ENCODE measurements at places on chromosomes 3 and 15.

GRCh38 chr15:78880242-78880533 is 7.5 kb downstream of the MORF4L1 start:
- DNase-seq, result no peak

DNA sequence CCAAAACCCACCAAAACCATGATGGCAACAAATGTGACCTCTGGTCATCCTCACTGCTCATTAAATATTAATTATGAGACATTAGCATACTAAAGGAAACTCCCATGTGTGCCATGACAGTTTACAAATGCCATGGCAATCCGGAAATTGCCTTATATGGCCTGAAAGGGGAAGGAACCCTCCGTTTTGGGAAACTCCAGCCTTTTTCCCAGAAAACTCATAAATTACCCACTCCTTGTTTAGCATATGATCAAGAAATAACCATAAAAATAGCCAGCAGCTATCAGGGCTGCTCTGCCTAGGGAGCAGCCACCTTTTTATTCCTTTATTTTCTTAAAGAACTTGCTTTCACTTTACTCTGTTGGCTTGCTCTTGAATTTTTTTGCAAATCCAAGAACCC is 992.7 kb downstream of the NTRK3 start:
- no peak for DNase-seq

- no peak for DNase-seq
Measured at GRCh38 chr3:139110072-139110830, 65.6 kb upstream of the PRR23C start.

GRCh38 chr3:18237251-18238005 is 187.7 kb downstream of the SATB1 start:
- DNase-seq, result peak; percentile 13

DNA sequence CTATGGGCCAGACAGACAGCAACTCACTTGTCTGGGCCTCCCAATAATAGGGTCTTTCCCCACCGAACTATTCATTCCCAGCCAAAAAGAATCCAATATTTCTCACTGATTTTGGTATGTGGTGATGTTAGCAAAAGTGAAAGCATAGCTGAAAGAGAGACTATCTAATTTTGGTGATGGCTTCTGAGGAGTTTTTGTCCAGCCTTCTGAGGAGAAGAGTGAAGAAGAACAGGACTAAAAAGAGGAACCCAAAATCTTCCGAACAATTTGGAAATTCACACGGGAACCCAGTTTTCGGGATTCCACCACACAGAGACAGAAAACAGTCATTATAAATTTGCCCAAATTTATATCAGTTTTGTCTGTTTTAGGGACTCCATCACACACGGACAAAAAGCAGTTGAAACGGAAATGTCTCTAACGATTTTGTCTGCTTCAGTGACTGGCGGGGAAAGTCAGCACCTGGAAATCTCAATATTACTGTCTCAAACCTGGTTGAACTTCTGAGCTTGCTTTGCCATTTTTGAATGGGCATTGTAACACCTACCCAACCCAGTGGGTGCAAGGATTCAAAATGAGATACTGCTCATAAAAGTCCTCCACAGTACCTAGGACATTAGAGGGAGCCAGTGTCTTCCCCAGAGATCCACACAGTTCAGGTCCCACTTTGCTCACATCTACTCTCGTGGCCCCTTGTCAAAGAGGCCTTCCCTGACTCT is 9.1 kb downstream of the CD80 start:
- no peak for DNase-seq

- DNase-seq, result peak; percentile 15
Measured at GRCh38 chr3:175495331-175495730, 636.2 kb downstream of the NAALADL2 start.

DNA sequence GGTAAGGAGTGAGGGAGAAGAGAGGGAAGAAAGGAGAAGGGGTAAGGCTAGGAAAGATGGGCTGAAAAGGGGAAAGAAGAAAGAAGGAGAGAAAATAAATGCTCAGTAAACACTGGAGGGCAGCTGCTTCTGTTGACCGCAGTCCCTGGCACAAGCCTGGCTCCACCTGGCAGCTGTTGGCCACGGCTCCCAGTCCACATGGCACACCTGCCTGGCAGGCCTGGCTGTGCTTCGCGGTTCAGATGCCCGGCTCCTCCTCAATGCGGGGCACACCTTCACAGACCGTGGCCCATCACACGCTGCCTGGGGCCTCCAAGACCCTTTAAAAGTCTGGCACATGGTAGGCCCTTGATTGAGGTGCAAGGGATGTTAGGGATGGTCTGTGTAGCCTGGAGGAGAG is 516.8 kb upstream of the PROK2 start:
- DNase-seq, result no peak

DNA sequence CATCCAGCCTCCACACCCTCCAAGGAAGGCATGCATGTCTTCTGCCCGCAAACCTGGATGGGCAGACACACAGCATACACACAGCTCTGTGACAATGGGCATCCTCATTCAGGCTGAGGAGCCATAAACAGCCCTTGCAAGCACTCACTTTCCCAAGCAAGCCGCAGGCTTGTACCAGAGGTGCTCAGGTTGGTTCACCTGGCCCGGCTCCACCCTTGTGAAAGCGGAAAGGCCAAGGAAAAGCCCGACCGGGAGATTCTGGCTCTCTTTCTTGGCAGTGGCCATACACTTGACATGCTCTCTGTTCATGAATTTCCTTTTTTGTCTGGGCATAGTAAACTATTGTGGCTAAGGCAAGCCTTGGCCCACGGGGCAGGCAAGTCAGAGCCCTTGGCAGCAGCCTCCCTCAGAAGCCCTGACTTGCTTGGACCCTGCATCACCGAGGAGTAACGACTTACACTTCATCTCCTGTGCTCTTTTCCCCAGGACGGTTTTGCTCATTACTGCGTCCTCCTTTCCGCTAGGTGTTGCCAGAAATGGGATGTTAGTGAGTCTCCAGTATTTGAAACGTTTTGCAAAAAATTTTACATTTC is 74.6 kb upstream of the BNC1 start:
- no peak for DNase-seq

GRCh38 chr15:91946581-91947292 is 93.2 kb downstream of the SLCO3A1 start:
- no peak for DNase-seq

- DNase-seq, result no peak
Measured at GRCh38 chr3:128282380-128283196, 129.3 kb downstream of the EEFSEC start.

- peak; percentile 35 for DNase-seq
Measured at GRCh38 chr3:29280404-29281093, at the start of gene RBMS3. Gene RBMS3 (plus strand): TSS chr3:29281071.

Data from GM10248 (cell line).